ENCODE measurements at places on chromosomes 13 and 19.

DNA sequence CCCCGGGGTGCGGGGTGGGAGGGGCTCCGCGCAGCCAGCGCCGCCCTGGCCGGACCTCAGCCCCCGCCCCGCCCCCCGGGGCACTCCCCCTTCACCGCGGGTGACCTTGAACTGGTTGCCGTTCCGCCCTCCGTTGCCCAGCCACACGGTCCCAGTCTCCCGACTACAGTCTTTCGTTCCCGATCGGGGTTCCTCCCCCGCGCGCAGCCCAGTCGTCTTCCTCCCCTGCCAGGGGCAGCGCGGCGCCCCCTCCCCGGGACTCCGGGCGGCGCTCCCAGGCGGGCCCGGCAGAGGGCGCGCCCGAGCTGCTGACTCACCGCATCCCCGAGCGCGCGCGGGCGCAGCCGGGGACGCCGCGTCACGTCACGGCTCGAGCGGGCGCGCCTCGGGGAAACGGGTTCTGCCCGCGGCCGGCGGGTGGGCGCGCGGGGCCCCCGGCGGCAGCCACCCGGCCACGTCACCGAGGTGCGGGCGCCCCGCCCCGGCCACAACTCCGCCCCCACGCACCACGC, 459 bp downstream of the MIDN start:
- peak; percentile 94 for DNase-seq

GRCh38 chr13:110499621-110500281, 61.8 kb downstream of the RAB20 start:
- no peak for DNase-seq

GRCh38 chr19:5627395-5627904, 4.6 kb downstream of the SAFB start:
- DNase-seq = no peak

- no peak for DNase-seq
These were observed 141.0 kb downstream of the DCLK1 start for GRCh38 chr13:35990196-35990595.

- peak; percentile 85 for DNase-seq
These were observed 5.1 kb downstream of the EGLN2 start for GRCh38 chr19:40803857-40804782.

DNA sequence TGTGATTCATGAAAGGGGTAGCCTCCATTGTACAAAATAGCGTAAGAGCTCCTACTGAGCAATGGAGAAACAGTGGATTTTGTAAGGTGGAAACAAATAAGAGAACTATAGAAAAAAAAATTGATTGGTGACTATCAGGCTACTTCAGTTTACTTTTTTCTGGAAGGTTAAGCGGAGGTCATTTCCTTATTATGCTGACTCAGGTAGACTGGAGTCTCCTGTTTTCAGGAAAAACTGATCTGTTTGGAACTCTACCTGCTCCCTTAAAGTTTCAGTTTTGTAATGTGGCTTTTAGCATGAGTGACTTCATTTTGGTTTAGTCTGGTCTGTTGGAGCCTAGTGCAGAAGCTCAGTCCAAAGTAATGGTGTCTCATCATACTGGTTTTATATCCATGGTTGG, 3.4 kb downstream of the ZNF607 start:
- no peak for DNase-seq

- DNase-seq = peak; percentile 65
These were observed 28.3 kb downstream of the PIP5K1C start for GRCh38 chr19:3671680-3672574.

DNA sequence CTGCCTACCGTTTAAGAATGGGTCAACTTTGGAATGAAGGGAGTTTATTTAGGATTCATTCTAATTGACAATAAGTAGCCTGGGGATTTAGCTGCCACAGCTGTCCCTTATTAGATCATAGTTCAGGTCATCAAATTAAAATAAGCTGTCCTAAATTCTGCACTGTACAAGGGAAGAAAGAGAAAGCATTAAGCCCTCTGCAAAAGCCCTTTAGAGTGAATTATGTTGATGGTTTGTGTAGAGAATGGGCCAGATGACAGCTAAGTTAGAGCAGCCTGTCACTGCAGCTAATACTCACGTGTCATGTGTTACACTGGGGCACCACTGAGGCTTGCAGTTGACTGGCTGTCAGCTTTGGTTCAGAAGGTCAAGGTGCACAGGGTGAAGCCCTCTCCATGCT, 737.1 kb upstream of the SLC10A2 start:
- DNase-seq = no peak

DNA sequence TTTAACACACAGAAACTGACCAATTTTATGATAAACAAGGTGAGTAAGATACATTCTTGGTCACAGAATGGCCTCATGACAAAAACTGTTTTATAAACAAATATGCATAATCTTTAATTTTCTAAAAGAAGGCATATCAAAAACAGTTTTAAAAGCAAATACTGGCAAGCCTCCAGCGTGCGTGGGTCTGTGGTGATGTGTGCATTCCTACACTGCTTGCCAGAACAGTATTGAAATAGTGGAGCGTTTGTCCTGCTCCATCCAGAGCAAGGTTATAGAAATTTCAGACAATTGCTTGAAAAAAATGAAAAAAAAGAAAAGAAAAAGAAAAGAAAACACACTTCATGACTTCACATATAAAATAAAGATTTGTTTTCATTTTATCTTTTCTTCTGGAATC, 140.9 kb downstream of the MZT1 start:
- DNase-seq = no peak

- no peak for DNase-seq
These were observed 18.2 kb upstream of the IGFL1 start for GRCh38 chr19:46211201-46211881.

DNA sequence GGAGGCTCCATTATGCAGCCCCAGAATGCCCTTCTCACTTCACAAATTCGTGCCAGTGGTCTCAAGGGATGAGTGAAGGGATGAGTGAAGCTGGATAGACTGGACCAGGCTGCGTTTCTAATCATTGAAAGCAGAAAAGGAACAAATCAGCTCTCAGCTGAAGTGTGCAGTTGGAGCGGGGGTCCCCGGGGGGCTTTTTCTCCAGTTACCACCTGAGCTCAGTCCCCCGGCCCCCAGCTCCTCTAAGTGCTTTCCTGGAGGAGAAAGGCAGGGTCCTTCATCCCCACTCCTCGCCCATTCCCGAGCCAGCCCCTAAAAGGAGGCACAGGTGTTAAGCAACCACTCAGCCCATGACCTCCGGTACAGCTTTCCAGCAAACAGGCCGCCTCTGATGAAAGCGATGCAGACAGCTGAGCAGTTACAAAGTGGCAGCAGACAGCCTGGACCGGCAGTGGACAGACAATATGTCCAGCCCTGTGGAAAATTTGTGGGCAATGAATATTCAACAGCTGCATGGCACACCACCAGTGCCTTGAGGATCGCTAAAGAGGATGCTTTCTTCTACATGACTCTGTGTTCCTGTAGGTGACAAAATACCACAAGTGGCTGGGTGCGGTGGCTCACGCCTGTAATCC, 110.7 kb upstream of the UBL3 start:
- no peak for DNase-seq

- DNase-seq = peak; percentile 73
These were observed 52.7 kb downstream of the TRPM4 start for GRCh38 chr19:49210108-49210900.

DNA sequence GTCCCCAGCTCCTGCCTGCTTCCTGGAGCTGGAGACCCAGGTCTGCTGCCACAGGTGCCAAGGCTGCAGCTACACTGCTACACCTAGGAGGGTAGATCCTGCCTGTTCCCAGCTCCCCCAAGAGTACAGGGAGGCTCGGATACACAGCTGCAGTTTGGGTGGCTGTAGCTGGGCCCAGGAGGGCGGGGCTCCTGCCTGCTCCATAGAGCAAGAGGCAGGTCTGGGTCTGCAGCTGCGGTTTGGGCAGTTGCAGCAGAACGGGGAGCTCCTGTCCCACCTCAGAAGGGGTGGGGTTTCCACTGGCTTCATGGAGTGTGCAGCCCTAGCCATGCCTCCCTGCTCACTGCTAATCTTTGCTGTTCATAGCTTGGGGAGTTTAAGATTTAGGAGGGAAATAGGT, 199.0 kb downstream of the NUFIP1 start:
- DNase-seq = no peak

GRCh38 chr19:8503510-8503909, 1.1 kb upstream of the PRAM1 start:
- no peak for DNase-seq

DNA sequence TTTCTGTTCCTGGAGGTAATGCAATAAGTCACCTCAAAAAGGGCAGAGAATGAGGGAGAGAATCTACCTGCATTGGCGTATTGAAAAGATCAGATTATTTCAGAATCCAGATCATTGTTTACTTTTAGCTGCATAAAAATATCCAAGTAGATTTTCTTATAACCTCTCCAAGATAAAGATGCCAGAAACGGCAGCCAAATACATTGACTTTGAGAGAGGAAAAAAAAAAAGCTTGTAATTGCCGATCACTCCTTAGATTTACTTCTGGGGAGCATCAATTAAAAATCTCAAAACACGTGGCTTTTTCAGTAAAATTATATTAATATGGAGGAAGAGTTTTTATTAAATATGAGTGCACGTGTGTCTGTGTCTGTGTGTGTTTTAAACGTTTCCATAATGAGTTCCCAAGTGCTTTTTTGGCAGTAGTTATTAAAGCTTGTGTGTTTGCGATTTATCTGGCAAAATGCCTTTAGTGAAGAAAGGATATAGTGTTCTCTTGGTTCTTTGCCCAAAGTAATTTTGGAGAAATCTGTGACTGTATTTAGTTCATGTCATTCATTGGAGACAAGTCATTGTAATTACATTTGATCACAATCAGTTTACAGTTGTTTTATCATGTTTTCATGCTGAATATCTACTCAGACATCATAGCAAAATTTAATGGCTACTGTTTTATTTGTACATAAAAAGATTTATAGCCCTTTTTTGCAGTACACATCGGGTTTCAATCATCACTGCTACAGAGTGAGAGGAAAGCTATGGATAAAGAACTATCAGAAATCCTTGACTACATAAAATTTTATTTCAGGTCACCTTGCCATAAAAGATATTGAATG, 176.1 kb downstream of the TM9SF2 start:
- no peak for DNase-seq

DNA sequence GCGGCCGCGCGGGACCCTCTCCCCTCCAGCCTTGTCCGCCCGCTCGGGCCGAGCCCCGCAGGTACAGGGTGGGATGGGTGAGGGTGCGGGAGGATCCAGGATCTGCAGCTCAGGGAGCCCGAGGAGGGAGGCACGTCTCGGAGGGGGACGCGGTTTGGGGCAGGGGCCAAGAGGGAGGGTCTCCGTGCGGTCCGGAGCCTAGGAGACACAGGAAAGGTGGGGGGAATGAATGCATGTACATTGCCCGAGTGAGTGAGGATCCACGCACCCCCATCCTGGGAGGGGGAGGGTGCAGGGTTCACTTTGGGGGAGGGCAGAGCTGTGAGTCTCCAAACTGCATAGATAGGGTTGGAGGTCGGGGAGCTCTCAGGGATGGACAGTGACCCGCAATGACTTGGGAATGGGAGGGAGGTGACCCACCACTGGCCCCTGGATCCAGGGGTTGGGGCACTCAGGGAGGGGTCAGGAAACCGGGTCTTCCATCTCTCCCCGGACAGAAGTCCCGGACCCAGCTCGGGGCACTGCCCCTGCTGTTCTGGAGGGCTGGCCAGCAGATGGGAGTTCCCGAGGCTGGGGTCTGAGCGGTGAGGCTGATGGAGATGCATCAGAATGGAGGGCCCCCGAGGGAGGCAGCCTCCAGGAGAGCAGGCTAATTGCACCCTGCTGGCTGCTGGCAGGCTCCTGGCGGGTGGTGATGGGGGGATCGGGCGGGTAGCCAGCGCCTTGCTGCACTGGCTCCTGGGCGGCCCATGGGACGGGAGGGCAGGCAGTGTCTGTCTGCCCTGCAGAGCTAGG, 547 bp downstream of the KCNN1 start:
- no peak for DNase-seq

DNA sequence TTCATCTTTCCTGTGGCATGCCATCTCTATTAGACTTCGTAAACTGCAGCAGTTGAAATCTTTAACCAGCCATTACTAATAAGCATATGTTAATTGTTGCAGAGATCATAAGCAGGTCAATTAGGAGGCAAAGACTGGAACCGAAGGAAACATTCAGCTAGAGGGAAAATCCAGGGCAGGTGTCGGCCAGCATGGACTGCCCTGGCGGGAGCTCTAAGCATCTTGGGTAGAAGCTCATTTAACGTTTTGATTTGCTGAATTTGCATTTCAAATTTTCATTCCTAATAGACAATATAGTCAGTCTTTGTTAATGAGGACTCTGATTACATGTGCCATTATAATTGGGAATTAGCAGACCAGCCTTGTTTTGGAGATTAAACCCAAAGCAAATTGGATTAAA, 238.6 kb downstream of the POU4F1 start:
- DNase-seq = no peak

DNA sequence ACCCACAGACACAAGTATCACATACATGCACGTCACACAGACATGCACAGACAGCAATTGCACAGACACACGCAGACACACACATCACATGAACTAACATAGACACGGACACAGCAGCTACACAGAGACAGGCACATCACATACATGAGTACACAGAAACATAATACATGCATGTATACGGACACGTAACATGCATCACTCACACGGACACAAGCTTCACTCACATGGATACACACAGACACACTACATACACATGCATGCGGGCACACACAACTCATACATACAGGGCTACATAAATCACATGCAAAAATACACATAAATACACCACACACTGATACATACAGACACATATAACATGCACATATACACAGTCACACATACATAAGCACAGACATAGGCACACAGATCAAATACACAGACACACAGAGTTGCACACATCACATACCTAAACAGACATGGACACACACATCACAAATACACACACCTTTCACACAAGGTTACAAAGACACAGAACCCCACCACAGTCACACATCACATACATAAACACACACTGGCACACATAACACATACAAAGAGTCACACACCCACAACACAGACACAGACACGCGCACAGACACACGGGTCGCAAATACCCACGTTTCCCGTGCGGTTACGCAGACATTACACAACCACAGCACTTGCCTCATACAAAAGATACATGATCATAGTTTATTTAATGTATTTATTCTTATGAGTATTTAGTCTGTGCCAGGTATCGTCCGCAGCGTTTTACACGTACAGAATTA, 1.1 kb upstream of the LMTK3 start:
- DNase-seq = no peak

DNA sequence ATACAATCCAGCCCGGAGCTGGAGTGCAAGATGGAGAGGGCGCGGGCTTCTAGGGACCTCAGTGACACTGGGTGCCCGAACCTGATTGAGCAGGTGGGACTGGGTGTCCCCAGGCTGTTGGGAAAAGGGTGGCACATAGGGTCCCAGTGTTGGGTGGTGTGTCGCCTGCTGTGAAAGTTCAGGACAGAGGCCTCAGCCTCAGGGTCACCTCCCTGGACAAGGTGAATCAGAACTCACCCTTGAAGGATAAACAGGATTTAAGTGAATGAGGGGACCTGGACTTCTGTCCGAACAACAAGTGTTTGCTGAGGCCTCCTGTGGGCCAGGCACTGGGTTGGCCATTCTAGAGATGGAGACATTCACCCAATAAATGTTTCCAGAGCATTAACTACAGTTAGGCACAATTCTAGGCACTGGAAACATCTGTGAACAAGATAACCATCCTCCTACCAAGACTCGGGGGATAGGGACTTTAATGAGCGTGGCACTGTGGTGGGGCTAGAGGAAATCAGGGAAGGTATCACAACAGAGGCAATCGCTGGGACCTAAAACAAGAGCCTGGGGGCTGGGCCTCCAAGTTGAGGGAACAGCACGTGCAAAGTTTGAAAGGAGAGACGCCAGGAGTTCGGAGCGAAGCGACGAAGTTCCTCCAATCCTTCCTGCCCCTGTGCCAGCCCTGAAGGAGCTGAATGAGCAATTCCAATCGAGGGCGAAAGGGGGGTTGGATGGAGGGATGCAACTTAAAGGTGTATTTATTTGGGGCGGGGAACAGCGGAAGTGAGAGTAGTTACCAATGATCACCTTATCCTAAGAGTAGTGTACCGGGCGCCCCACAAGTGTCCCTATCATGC, 921 bp upstream of the POLD1 start:
- no peak for DNase-seq
